ENCODE measurements at places on chromosomes 4 and X. TPM values are rescaled to one million over a fixed set of nuclear protein-coding genes. Genes with fewer than 3 reads are reported as not detected.

ARMCX1 gene
- 60.7 TPM for total RNA-seq

STPG2 gene
- total RNA-seq = 0.59 TPM

BCOR gene
- 26.6 TPM for total RNA-seq

DNA sequence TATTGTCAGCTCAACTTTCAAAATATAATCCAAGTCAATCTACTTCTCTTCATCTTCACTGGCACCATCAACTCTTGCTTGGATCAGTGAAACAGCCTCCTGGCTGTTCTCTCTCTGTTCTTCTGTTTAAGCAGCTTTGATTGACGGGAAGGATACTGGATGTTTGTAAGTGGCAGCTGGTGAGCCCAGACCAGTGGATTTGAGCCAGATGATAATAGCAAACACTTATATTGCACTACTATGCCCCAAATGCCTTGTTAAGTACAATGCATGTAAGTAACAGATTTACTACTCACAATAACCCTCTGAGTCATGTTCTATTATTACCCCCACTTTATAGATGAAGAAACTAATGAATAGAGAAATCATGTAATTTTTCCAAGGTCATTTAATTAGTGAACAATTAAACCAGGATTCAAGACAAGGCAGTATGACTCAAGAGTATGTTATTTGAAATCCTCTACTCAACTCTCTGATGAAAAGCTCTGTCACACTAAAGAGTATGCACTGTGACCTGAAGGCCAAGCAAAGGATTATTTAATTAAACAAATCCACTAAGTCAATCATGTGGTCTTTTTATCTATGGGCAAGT is 44.8 kb downstream of the SPANXN3 start:
- DNase-seq = no peak

DNA sequence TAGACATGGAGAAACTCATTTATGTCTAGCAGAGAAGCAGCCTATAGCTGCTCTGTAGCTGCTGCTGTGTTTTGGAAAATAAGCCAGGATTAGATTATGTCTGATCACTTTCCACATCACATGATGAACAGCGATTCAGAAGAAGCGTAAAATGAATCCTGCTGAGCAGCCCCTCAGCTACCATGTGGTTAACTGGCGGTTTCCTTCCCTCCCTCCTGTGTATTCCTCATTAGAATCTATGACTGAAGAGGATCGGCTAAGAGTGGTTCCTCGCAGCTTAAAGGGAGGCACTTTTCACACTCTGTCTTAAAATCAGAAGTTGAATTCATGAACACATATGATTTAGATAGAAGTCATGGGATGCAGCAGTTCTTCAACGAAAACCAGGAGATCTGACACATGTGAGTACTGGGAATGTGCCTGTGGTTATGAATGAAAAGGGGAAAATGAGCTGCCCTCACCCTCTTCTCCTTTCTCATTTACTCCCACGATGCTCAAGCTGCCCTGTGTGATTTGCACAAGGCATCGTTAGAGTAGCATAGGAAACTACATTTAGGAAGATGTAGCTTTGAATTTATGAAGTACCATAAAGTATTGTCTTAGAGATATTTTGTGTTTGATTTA is at the start of gene PPEF1:
Gene PPEF1 (plus strand): TSS at position 220 of the 624 bp plus-strand sequence. CDS start 136 bp downstream, at position 356.
- peak; percentile 44 for DNase-seq

- DNase-seq = no peak
Observed at GRCh38 chr4:17385403-17385802, 126.5 kb downstream of the QDPR start.

DNA sequence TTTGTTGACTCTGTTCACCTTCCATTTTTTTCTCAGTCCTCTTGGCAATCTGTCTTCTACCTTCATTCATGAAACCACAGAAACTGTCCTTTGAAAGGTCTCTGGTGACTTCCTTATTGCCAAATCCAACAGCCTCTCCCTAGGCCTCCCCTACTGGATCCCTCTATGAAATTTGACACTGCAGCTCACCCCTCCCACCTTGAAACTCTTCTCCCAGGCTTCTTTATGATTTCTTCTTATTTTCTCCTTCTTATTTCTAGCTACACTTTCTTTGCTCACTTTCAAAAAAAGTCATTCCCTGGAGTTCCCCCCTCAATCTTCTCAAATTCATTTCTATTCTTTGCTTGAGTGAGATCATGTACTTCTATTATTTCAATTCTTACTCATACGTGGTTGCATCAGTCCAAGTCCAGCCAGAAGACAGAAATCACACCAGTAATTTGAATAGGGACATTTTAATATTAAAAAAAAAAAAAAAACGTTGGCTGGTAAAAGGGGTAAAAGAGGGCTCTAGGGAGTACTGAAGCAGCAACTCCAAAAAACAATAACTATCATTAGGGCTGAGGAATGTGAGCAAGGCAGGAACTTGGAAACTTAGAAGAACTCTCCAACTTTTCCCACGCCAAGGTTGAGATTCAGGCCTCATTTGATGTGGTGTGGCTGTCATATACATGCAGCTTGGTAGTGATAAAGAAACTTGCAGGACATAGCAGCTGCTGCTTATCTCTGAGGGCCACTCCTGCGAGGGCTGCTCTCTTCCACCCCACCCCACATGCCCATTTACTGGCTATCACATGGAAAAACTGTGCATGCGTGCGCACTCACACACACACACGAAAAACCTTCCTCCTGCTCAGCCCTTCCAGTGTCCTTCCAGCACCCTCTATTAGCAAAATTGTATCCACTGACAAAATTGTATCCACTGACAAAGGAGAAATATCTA is 169.8 kb upstream of the GALNT7 start:
- DNase-seq = no peak

DNA sequence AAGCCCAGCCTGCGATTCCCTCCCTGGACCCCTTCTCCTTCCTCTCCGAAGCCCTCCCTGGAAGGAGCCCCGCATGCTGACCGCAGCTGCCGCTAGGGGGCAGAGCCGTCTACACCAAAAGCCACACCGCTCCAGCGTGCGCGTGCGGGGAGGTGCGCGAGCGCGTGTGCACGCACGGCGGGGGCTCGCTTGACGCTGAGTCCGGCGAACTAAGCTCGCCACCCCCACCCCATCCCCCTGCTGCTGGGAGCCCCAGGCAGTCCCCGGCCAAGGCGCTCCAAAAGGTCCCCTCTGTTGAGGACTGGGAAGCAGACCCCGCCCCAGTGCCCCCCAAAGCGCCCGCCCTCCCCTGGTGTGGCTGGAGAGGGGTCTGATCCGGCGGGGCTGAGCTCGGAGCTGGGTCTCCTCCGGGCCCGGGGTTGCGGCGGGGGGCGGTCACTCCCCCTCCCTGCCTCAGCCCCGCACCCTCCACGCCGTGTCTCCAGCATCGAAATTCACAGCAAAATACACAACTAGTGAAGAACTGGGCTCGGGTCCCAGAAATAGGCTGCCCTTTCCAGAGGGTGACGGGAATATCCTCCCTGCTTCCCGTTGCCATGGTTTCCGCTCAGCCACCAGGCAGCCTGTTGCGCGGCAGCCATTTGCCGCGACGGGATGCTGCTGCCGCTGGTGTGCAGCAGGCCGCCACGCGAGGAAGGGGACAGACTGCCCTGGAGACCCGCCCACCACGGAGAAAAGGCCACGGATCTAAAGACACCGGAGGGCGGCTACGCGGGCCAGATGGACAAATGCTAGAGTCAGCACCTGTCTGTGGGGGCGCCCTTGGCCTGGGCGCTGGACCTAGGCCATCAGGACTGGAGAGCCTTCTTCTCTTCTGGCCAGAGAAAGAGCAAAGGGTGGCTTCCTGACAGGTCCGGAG is 11.2 kb upstream of the CCNQ start:
- peak; percentile 60 for DNase-seq

- DNase-seq = no peak
Observed at GRCh38 chr4:100962698-100963097, 384.6 kb downstream of the PPP3CA start.

- no peak for DNase-seq
Observed at GRCh38 chr4:1628892-1629698, 55.0 kb downstream of the FAM53A start.

GRCh38 chr4:23365086-23365485 is 524.8 kb downstream of the PPARGC1A start:
- DNase-seq = no peak

DNA sequence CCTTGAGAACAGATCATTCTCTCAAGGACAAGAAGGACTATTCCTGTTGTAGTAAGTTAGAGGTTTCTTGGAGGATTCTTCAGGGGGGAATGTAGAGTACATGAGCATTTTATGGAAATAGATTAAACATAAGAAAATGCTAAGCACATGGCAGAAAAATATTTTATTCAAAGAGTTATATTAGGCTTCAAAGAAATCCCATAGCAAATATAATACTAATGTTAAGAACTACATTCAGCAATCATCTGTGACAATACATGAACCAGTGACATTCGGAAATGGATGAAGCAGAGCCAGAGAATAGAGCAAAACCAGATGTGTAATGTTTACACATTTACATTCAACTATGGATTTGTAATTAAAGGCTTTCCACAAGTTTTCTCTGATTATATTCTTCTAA is 288.6 kb downstream of the NAF1 start:
- DNase-seq = peak; percentile 72

GRCh38 chr4:150150629-150151062 is 72.4 kb downstream of the DCLK2 start:
- no peak for DNase-seq

DNA sequence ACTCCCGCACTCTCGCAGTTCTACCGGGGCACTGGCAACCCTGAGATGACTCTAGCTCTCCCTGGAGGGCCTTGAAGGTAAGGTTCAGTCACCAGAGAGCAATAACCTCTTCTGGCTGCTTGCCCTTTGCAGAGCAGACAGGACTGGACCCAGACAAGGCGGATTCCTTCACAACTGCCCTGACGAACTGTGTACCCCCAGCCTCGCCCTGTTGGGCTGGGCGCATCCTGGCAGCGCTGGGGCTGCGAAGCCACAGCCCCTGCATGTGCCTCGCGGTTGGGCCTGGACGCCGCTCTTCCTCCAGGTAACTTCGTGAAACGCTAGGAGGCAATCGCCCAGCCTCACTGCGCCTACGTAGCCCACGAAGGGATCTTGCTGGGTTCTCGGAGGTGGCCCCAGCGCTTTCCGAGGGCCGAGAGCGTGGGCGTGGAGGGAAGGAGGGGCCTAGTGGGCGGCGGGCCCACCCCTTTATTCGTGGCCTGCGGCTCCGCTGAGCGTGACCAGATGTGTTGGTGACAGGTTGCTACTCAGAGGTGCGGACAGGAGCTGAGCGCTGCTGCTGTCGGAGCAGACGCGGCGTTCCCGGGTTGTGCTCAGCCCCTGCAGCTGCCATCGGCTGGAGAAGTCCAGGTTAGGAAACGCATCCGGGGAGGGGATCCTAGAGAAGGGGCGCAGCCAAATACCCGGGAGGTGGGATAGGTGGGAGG is 1.9 kb upstream of the MAMLD1 start:
- no peak for DNase-seq
